ENCODE measurements at places on chromosomes 7 and 10.

GRCh38 chr7:112538726-112539255, 58.0 kb downstream of the LSMEM1 start:
- no peak for DNase-seq

- no peak for DNase-seq
Observed at GRCh38 chr10:76291175-76291574, 859.8 kb downstream of the LRMDA start.

DNA sequence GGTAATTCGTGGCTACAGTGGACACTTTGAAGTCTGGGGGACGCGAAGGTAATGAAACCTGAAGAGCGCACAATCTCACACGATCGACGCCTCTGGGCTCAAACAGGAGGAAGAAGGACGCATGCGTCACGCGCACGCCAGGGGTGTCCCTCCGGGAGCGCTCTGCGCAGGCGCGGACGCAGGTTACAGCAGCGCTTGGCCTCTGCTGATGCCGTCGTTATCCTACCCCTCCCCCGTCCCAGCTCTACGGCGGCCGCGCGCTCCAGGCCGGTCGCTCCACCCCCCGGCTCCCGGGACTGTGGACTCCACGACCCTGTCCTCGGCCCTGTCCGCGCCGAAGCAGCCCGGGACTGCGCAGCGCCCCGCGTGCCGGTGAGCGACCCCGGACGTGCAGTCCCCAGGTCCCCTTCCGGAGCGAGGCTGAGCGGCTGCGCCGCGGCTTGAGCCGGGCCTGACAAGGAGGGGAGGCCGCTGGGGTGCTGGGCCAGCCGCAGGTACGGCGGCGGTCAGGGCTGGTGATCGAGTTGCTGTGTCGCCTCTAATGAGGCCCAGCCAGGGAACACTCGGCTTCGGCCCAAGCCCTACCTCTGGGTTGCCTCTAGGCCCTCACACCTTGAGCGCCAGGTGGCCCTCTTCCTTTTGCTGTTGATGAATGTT, at the start of gene TMEM106B:
Gene TMEM106B, plus strand, starts transcription at position 241 of the 657 bp plus-strand sequence. CDS start 3,517 bp downstream, outside the sequence.
- peak; percentile 98 for DNase-seq

DNA sequence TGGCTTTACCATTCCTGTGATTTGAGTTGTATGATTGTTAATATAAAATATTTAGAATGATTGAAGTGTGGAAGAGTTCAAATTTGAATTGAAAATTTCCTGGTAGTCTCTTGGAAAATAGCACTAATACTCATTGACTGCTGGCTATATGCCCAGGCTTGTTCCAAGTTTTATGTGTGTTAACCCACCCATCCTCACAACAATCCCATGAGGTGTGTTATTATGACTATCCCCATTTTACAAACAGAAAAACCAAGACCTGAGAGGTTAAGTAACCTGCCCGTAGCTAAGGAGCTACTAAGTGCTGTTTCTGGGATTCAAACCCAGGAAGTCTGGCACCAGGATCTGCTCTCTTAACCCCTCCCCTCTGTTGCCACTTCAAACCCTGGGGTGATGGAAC, 213.9 kb downstream of the CREB5 start:
- DNase-seq, result no peak

DNA sequence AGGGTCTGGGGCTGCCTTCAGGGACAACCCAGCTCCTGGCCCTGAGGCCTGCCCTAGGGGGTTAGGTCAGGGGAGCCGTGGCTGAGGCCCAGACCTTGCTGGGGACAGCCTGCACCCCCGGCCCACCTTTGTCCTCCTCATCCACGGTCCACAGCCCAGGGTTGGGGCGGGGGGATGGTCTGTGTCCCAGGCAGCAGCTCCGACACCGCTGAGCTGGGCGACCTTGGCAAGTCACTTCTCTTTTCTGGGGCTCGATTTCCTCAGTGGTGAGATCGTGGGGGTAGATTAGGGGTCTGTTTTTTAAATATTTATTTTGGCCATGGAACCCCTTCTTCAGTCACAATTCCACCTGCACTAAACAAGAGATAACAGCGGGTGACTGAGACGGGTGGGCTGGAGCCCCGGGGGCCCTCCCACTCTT, 30.9 kb downstream of the DNAJB12 start:
- DNase-seq, result no peak
